ENCODE measurements at places on chromosomes 7 and 10.

GRCh38 chr7:401495-401894 is 111.5 kb downstream of the FOXL3 start:
- DNase-seq: no peak

DNA sequence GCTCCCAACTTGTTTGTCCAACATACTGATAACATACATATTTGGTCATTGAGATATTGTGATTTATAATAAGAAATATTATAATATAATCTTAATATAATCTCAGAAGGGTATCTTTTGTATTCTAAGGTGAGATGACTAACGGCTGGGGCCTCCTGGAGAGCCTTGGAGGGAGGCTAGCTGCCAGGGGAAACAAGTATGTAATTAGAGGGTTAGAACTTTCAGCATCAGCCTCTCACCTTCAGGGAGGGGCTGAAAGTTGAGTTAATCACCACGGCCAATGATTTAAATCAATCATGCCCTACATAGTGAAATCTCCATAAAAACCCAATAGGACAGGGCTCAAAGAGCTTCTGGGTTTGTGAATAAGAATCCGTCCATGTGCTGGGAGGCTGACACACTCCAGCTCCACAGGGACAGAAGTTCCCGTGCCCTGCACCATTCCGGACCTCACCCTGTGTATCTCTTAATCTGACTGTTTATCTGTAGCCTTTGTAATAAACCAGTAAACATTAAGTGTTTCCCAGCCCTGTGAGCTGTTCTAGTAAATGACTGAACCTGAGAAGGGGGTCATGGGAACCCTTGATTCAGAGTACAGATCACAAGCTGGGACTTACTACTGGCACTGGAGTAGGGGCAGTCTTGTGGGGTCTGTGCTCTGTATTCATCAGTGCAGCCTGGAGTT is 86.3 kb upstream of the STEAP1B start:
- no peak for DNase-seq

GRCh38 chr10:3391657-3392056 is 219.1 kb upstream of the PITRM1 start:
- DNase-seq: no peak

DNA sequence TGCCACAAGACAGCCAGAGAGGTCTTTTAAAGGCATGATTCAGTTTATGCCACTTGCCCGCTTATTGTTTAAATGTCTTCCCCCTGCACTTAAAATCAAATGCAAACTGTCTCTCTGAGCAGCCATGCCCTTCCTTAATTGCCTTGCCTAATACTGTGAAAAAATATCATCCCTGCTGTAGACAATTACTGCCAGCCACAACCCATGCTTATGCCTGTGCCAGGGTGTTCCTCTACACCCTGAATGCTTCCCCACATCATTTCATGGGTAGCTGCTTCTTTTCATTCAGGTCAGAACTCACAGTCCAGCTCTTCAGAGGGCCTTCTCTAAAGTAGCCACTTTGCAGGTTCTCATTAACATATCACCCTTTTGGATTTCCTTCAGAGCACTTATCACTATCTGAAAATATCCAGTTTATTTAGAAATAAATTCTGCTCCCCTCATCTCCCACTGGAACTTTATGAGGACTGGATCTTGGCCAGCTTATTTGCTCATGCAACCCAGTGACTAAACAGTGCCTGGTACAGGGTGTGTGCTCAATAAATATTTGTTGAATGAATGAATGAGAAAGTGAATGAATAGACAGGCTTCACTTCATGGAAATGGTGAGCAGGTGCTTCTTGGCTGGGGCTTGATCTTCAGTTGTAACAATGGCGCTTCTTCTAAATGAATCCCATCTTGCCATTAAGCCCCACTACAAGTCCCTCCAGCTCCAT is 162.4 kb upstream of the MDFIC start:
- no peak for DNase-seq

GRCh38 chr10:60203993-60204618 is 185.6 kb downstream of the ANK3 start:
- DNase-seq: peak; percentile 44

- DNase-seq: no peak
These were observed 310.4 kb upstream of the IMMP2L start for GRCh38 chr7:111872450-111873325.
